ENCODE measurements at places on chromosomes 11 and 22. TPM values are rescaled to one million over a fixed set of nuclear protein-coding genes. Genes with fewer than 3 reads are reported as not detected.

GRCh38 chr11:704781-705645 is 1.0 kb upstream of the EPS8L2 start:
- DNase-seq: no peak

GRCh38 chr11:12274558-12275197 is 102.7 kb upstream of the PARVA start:
- no peak for DNase-seq

DNA sequence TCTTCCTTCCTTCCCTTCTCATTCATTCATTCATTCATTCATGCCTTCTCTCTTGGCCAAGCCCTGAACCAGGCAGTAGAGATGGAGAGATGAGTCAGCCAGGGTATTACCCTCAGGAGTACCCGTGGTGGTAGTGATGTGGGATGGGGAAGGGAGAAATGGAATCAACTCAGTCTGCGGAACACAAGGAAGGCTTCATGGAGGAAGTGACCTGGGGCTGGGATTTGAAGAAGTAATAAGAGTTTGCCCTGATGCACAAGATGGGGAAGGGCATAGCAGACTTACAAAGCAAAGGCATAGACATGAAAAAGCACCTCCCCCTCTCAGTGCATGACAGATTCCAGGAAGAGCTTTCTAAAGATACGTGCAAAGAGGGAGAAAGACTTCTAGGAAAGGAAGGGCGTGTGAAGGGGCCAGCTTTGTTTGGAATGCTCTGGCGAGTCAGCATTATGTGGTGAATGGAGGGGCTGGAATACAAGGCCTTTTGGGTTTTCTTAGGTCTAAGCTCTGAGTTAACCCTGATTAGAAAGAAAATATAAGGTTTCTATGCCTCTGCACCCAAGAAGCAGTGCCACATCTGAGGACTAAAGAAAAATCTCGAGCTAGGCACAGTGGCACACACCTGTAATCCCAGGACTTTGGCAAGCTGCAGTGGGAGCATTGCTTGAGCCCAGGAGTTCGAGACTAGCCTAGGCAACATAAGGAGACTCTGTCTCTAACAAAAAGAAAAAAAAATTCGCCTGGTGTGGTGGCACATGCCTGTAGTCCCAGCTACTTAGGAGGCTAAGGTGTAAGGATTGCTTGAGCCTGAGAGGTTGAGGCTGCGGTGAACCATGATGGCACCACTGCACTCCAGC is 36.4 kb upstream of the ACER3 start:
- no peak for DNase-seq

DNA sequence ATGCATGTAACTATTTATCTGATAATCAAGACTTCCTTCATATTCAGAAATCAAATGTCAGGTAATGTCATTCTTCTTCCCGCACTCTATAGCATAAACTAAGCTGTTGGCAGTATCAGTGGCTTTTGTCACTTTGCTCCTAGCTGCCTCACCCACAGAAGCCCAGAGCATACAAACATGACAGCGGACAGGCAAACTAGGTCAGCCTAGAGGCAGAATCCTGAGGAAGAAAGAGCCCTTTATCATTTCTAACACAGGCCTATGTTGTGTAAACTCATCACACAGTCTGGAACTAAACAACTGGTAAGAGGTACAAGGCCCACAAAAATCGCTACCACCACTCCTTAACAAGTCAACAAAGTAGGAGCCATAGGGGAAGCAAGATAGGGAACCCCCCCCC is 21.0 kb downstream of the GUCY1A2 start:
- no peak for DNase-seq

DNA sequence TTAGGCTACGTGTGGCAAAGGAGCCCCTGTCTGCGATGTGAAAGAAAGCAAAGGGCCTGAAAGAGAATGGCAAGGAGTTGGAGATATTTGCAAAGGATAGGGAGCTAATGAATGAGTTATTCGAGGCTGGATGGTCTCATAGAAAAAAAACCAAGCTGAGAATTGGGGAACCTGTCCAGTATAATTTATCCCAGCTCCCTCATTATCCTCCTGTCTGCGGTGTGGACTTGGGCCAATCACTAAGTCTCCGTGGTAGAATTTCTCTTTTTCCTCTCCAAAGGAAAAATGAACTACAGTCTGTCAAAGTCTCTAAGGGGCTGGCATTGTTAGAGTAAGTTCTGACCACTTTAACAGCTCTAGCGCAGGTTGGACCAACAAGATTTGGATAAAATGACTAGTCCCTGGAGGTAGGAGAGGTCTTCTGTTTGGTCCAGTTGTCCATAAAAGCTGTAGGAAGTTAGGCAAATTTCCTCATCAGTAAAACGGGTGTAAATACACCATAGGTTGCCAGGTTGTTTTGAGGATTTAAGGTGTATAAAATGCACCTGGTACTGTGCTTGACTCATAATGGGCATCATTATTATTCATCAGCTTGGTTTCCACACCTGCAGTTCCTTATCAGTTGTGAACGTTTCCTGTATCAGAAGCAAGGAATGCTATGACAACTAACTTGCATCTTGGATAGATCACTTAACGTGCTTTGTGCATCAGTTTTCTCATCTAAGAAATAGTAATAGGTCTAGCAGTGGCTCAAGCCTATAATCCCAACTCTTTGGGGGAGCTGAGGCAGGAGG is 10.3 kb upstream of the CDON start:
- no peak for DNase-seq

DNA sequence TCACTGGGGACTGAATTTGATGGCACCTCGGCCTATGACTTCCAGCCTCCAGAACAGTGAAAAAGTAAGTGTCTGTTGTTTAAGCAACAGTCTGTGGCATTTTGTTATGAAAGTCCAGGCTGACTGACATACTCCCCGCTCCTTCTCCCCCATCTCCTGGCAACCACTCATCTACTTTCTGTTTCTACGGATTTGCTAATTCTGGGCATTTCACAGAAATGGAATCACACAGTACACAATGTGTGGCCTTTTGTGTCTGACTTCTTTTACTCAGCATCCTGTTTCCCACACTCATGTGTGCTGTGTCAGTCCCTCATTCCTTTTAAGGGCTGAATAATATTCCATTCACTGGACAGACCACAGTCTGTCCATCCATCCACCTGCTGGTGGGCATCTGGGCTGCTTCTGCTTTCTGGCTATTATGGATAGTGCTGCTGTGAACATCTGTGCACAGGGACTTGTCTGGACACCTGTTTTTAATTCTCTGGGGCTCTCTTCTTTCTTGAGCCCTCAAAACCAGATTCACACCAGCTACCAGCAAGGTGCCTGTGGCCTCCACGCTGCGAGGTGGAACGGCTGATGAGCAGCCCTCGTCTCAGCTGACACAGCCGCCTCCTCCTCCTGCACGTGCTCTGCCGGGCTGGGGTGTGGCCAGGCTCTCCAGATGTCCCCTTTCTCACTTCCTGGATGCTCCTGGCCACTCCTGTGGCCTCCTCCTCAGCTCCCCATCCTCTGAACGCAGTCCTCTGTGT is 333.1 kb downstream of the CTTN start:
- DNase-seq: no peak

GRCh38 chr11:128513915-128514681 is 73.3 kb downstream of the ETS1 start:
- DNase-seq: no peak

- DNase-seq: no peak
These were observed 39.3 kb downstream of the KCNJ4 start for GRCh38 chr22:38415561-38416321.

GRCh38 chr11:124867700-124868099 is 2.5 kb downstream of the ROBO3 start:
- peak; percentile 45 for DNase-seq

GRCh38 chr11:114073007-114073827 is 13.7 kb downstream of the ZBTB16 start:
- no peak for DNase-seq

DNA sequence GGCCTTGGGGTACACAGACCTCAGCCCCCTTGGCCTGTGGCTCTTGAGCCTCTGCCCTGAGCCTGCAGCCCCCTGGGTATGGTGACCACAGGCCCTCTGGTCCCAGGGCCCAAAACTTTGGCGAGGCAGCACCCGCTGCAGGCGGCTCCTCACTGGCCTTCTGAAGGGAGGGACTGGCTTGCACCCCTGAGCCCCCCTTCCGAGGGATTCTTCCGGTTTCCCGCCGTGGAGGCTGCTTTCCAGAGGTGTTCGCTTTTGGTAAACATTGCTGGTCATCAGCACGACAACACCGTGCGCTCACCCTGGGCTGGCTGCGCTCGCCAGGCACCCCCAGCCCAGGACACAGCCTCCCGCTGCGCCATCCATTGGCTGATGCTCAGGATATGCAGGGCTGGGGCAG is 42.0 kb downstream of the GRAMD4 start:
- DNase-seq: no peak

DNA sequence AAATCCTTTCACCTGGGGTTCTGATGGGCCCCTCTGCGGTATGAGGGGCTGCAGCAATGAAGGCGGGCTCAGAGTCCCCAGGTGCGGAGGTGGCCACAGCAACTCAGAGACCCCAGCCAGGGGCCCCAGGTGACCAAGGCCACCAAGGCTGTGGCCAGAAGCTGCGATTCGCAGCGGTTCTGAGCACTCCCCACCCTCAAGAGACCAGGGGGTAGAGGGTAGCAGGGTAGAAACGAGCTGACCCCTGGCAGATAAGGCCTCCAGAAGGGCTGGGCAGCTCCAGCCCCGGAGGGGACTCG is 948 bp downstream of the TNKS1BP1 start:
- DNase-seq: no peak

The ART1 gene
- total RNA-seq: not detected

The SPECC1L gene
- total RNA-seq: 33.5 TPM

The PYGM gene
- total RNA-seq: 0.64 TPM

The SYT8 gene
- total RNA-seq: not detected

The BTBD18 gene
- total RNA-seq: not detected

The MAPK1 gene
- 82.6 TPM for total RNA-seq
